ENCODE measurements at places on chromosomes 5 and 9. TPM values are rescaled to one million over a fixed set of nuclear protein-coding genes. Genes with fewer than 3 reads are reported as not detected.

The C9orf50 gene
- not detected for total RNA-seq

DNA sequence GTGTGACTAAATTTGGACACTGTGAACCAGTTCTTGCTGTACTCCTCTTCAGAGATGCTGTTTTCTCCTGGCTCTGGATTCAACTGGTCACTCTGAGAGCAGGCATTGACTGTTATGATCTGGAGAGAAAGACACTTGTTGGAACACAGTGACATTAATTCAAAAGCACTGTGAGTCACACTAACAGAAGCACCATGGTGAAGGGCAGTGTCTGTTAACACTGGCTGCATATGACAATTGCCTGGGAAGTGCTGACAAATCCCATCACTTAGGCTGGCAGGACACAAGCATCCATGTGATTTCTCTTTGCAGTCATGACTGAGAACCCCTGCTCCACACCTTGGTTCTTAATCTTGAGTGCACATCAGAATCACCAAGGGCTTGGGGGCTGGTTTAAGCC, 132.4 kb downstream of the TRPM6 start:
- H3K27me3 ChIP-seq: no peaks in the 10 kb centered on the region
- no peak overlapping the region for H3K4me3 ChIP-seq
- H3K27ac ChIP-seq: no peak overlapping the region

- H3K36me3 ChIP-seq: no peaks in the 10 kb centered on the region
- H3K27ac ChIP-seq: no peak overlapping the region
- no peak overlapping the region for H3K4me3 ChIP-seq
- no peak for DNase-seq
- H3K27me3 ChIP-seq: no peaks in the 10 kb centered on the region
Measured at GRCh38 chr9:107982745-107983144, 493.2 kb upstream of the KLF4 start.

DNA sequence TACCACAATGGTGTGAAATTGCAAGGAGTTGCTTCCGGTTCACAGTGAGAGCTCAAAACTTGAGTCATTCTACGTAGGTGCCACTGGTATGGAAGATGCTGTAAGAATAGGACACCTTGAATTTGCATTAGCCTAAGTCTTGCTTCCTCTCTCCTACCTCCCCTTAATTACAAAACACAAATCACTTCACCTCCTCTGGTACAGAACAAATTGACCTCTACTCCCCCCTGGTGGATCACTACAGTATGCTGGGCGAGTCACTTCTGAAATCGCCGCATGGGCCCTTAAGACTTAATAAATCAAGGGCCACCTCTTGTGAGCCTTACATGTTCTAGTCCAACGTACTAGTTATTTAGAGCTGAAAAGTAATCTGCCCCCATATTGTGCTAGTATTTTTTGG, 145.3 kb upstream of the SMARCA2 start:
- no peaks in the 10 kb centered on the region for H3K4me1 ChIP-seq
- H3K27ac ChIP-seq: no peak overlapping the region
- no peaks in the 10 kb centered on the region for H3K36me3 ChIP-seq
- no peak overlapping the region for H3K4me3 ChIP-seq
- H3K27me3 ChIP-seq: no peaks in the 10 kb centered on the region

The CCDC192 gene
- total RNA-seq: 2.5 TPM

The PCDHGA2 gene
- total RNA-seq: not detected

- peaks cover 38% of the 10 kb centered on the region for H3K27me3 ChIP-seq
Measured at GRCh38 chr9:20242510-20243189, 379.6 kb downstream of the MLLT3 start.

DNA sequence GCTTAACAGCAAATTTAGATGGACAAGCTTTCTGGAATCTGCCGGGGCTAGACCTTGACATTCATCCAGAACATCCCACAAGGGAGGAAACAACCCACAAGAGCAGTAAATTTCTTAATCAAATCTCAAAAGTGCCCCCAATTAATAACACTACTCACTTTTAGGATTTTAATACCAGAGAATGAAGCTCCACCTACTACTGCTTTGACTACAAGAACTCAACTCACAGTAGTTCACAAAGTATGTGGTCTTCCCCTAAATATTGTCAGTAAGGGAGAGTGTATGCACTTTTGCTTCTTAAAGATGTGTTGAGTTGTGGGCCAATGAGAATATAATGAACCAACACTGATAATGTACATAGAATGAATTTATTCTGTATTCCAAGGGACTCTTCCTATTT, 94.7 kb downstream of the EBF1 start:
- H3K36me3 ChIP-seq: no peaks in the 10 kb centered on the region
- no peak for DNase-seq
- no peak overlapping the region for H3K27ac ChIP-seq
- H3K27me3 ChIP-seq: peaks cover 13% of the 10 kb centered on the region
- H3K4me3 ChIP-seq: no peak overlapping the region

The FOXD4L3 gene
- 1.2 TPM for total RNA-seq

- H3K4me3 ChIP-seq: peak overlapping the region; percentile 87
- H3K4me1 ChIP-seq: no peaks in the 10 kb centered on the region
- H3K27ac ChIP-seq: peak overlapping the region; percentile 86
- peaks cover 19% of the 10 kb centered on the region for H3K36me3 ChIP-seq
- DNase-seq: peak; percentile 10
Measured at GRCh38 chr9:125142560-125143376, 560 bp downstream of the SCAI start.

The FIBCD1 gene
- 1.5 TPM for total RNA-seq

DNA sequence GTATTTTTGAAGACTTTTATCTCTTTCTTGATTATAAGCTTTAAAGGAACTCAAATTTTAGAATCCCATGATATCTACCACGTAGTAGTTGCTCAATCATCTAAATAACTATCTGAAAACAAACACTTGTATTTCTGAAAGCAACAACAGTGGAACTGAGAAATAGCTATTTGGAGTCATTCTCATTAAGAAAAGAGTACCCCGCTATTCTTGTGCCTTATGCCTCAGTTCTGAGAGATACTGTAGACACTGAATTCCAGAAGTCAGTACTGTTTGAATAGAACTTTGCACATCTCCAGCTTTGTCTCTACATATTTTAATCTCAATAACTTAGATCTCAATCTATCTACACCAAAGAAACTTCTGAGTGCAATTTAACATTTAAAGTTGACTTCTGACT, 11.4 kb downstream of the CHD1 start:
- peaks cover 46% of the 10 kb centered on the region for H3K4me1 ChIP-seq
- H3K27me3 ChIP-seq: no peaks in the 10 kb centered on the region
- no peak overlapping the region for H3K4me3 ChIP-seq
- DNase-seq: no peak
- H3K36me3 ChIP-seq: peaks cover 54% of the 10 kb centered on the region

- H3K4me1 ChIP-seq: peaks cover 6% of the 10 kb centered on the region
- no peak for DNase-seq
- H3K4me3 ChIP-seq: no peak overlapping the region
Measured at GRCh38 chr5:112555691-112556090, 136.6 kb upstream of the EPB41L4A start.

- peak; percentile 43 for DNase-seq
- H3K27me3 ChIP-seq: no peaks in the 10 kb centered on the region
- H3K4me3 ChIP-seq: no peak overlapping the region
- H3K36me3 ChIP-seq: no peaks in the 10 kb centered on the region
Measured at GRCh38 chr5:93717162-93717561, 24.2 kb downstream of the POU5F2 start.

- no peak overlapping the region for H3K27ac ChIP-seq
- DNase-seq: peak; percentile 50
- peaks cover 22% of the 10 kb centered on the region for H3K36me3 ChIP-seq
- H3K4me3 ChIP-seq: no peak overlapping the region
- H3K27me3 ChIP-seq: no peaks in the 10 kb centered on the region
Measured at GRCh38 chr5:154394307-154394706, 51.5 kb upstream of the SAP30L start.

DNA sequence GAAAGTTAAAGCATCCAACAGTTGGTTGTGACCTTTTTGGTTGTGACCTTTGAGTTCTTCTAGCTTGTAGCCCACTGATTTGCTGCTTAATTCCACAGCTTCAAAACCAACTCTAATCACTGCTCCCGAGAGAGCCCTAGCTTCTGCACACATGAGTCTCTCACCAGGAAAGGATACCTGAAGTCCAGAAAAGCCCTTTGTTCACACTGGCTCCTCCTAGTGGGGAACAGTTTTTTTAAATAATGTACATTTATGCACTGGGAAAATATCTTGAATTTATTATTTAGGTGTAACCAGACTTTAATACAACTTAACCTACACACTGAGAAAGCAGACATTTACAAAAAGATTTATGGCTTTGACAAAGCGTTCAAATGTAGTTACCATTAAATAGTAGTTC, 120.2 kb upstream of the CCDC152 start:
- H3K27ac ChIP-seq: no peak overlapping the region
- H3K36me3 ChIP-seq: no peaks in the 10 kb centered on the region
- H3K4me1 ChIP-seq: no peaks in the 10 kb centered on the region
- no peak for DNase-seq
- H3K4me3 ChIP-seq: no peak overlapping the region
- H3K27me3 ChIP-seq: peaks cover 30% of the 10 kb centered on the region

- H3K27ac ChIP-seq: no peak overlapping the region
- H3K4me3 ChIP-seq: no peak overlapping the region
- peaks cover 10% of the 10 kb centered on the region for H3K36me3 ChIP-seq
- H3K27me3 ChIP-seq: no peaks in the 10 kb centered on the region
- no peaks in the 10 kb centered on the region for H3K4me1 ChIP-seq
- no peak for DNase-seq
Measured at GRCh38 chr9:96858018-96858573, 3.8 kb upstream of the ZNF782 start.

DNA sequence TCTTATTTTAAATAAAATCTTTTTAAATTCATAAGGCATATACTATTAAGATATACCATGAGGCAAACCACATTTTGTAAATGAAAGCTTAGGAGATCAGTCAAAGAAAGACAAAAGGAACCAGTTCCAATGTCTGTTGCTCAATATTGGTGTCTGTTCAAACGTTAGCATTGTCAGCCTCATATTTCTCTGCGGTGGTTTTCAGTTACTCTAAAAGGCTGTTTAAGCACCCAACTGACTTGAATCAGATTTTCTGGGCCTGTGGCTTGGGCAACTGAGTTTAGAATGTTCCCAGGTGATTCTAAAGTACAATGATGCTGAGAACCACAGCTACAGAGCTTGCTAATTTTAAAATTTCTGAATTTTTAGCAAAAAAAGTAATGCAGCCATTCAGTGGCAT, 166.3 kb upstream of the KIF2A start:
- no peak overlapping the region for H3K4me3 ChIP-seq
- H3K4me1 ChIP-seq: no peaks in the 10 kb centered on the region
- H3K27ac ChIP-seq: no peak overlapping the region

The RLN2 gene
- 2.4 TPM for total RNA-seq

DNA sequence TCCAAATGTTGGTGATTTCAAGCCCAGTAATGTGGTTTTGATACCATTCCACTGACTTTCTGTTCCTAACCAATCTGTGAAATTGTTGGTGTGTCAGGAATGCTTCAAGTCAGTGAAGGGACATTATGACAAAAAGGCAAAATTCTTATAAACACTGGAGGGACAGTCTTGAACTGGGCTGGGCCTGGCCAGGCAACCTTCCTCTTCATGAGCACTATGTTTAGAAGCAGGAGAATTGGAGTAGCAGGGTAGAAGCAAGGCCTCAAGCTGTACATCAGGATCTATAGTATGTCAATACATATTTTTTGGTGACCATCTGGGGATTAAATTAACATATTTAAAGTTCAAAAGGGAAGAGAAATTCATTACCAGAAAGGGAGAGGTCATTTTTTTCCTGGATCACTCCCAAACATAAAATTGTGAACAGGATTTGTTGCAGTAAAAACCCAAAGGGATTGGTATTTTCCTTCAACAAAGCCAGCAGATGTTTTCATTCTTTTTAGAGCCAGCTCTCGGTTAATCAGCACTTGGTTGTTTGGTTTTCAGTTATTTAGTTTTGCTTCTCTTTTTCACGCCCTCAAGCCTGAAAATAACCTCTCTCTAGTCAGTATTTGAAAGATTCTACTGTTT, 77.9 kb upstream of the PIK3R1 start:
- H3K4me1 ChIP-seq: peaks cover 13% of the 10 kb centered on the region
- no peak for DNase-seq
- no peak overlapping the region for H3K4me3 ChIP-seq
- H3K27me3 ChIP-seq: no peaks in the 10 kb centered on the region
- no peaks in the 10 kb centered on the region for H3K36me3 ChIP-seq
